Mammary epithelial cell (primary cell): ENCODE measurements at places on chromosomes 12 and 14.
A peak's percentile ranks its signal among the peaks of the same experiment; 100 is the strongest.

DNA sequence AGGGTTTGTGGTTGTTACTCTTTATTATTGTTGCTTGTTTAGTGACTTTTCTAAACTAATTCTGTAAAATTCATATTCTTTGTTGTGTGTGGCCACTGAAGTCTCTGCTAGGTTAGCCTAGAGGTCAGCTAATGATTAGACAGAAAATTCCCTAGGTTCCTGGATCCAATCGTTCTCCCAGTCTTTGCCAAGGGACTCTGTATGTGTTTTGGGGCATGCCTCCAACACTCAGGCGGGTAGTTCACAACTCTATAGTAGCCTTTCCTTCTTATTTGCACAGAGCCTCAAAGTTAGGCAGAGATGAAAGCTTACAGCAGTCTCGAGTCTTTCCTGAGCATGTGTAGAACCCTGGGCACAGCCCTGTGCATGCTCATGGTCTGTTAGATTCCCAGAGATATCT is 32.7 kb upstream of the RIN3 start:
- DNase-seq = no peak

GRCh38 chr12:124519746-124520145 is 47.7 kb downstream of the NCOR2 start:
- DNase-seq = no peak

DNA sequence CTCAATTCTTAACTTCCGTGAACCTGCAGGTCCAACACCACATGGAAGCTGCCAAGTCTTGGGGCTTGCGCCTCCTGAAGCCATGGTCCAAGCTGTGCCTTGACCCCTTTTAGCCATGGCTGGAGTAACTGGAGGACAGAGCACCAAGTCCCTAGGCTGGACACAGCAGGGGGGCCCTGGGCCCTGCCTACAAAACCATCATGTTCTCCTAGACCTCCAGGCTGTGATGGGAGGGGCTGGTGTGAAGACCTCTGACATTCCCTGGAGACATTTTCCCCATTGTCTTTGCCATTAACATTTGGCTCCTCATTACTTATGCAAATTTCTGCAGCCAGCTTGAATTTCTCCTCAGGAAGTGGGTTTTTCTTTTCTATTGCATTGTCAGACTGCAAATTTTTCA is 570.1 kb downstream of the FSCB start:
- DNase-seq = no peak

- DNase-seq = peak; percentile 46
These were observed 120.1 kb upstream of the MAX start for GRCh38 chr14:65222440-65222858.

DNA sequence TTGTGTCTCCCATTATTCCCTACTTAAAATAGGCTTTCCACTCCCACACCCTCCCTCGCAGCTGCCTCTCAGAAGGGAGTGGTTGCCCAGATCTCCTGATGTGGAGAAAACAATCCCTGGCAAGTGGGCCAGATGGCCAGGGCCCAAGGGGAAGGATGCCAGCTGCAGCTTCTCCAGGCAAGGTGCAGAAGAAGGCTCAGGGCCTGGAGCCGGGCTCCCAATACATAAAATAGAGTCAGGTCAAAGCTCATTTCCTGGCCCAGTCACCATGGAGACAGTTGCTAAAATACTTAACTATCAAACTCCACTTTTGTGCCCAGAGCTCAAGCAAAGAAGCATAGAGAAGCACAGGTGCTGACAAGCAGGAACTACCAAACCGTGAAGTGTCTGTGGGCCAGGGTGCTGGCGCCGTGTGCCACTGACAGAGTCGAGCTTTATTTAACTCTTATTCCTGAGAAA is 45.7 kb upstream of the ITPR2 start:
- DNase-seq = no peak

DNA sequence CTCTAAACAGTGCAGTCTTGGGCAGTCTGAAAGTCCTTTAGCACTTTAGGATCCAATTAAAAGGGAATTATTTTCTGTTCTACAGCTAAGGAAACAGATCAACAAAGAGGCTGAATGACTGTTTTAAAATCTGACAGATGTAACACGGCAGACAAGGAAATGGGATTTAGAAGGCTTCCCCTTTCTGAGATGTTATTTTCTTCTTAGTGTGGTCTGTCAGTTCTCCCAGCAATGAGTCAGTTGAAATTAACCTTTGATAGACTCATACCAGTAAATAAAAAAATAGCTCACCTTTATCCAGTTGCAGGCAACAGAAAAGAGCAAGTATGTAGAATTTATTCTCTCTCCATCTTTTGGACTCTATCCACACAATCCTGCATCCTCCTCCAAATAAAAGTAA is 98.1 kb downstream of the NEDD1 start:
- no peak for DNase-seq

GRCh38 chr14:33063521-33063920 is 124.8 kb downstream of the NPAS3 start:
- no peak for DNase-seq

DNA sequence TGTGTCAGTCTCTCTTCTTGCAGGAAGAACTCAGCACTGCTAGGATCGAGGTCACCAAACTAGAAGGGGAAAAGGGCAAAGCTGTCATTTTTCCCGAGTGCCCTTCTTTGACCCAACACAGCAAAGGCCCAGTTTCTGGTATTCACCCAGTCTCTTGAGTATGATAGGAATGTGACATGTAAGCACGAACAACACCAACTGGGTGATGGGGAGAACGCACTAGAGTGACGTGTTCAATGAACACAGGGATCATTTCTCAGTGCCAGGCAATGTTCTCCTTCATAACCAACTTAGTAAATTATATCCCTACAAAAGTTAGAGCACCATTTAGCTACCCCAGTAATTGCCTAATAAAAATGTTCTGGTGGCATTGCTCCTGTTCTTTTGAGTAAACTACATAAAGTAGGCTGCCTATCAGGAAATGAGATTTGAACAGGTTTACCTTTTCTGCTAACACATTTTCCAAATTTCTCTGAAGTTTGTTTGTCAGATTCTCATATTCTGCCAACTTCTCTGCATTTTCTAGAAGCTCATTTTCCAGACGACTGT is 64.5 kb downstream of the NIN start:
- no peak for DNase-seq

- no peak for DNase-seq
These were observed 12.0 kb upstream of the MDM1 start for GRCh38 chr12:68344126-68344525.

DNA sequence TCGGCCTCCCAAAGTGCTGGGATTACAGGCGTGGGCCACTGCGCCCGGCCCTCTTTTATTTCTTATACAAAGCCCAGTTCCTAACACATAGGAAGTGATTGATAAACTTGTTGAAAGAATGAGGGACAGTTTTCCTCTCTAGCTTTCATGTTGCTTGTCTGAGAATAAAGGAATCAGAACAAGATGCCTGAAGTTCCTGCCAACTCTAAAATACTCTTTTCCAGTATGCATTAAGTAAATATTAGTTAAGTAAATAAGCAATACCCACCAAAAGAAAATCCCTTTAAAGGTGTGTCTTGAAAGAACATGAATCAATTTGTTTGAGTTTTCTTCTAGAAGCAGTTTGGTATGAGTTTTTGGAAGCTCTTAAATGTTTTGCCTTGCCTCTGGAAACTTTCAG is 24.4 kb upstream of the CD27 start:
- no peak for DNase-seq

GRCh38 chr14:97359341-97359740 is 562.2 kb downstream of the VRK1 start:
- DNase-seq = no peak

DNA sequence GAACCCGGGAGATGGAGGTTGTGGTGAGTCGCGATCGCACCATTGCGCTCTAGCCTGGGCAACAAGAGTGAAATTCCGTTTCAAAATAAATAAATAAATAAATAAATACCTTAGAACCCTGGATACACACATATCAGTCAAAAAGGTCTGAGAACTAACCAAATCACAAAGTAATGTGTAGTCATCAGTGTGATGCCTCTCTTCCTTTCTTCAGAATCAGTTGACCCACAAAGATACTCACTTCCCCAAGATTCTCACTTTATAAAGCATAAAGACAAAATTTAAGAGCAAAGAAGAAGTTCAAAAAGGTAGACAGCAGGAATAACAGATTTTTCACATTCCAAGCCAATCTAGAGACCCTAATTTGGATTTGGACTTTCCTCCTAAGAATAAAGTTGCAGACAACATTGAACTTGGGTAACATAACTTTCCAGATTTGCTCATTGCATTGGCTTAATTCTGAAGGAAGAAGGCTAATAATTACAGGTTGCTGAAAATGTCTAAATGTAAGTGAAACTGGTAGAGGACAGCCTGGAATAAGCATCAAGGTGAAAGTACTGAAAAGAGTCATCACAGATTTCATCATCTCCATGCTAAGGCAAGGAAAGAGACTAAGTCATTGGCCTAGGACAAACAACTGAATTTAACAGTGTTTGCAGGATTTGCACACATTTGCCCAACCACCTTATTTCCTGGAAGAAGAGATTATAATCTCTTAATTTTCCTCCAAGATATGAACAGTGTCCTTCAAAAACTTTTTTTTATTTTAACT is 17.4 kb downstream of the TMED10 start:
- DNase-seq = no peak

- DNase-seq = no peak
These were observed 454.8 kb downstream of the FUT8 start for GRCh38 chr14:65867333-65867732.

- no peak for DNase-seq
These were observed 258.6 kb upstream of the TMEM132C start for GRCh38 chr12:128008341-128008740.

DNA sequence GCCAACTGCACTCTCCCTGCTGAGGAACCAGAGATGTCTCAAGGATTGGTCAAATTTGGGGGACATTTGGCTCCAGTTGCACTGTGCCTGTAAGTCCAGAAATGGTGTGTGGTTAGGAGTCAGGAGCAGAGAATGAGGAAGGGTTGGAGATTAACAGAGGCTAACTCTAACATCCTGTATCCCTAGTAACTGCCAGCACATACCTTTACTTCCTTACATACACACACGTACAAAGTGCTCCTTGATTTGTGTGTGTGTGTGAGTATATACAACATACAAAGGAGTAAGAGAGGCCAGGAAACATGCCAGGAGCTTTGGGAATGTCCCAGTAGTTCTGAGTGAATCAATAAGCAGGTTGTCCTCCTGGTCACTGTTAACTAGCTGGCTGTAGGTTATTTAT is 39.8 kb upstream of the NRXN3 start:
- DNase-seq = no peak

DNA sequence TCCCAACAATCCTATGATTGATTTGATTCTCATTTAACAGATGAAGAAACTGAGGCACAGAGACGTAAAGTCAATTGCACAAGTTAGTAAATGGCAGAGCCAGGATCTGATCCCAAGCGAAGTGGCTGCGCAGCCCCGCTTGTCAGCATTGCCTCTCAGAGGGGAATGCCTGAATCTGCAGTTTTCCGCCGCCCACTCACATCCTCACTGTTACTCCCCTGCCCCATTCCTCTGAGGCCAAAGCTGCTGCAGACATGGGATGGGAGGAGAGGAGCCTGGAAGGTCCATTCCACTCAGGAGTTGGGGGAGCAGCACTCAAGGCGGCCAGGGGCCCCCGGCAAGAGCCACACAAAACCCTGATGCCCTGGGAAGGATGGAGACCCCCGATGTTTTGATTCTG is 1.0 kb downstream of the NRIP2 start:
- no peak for DNase-seq

DNA sequence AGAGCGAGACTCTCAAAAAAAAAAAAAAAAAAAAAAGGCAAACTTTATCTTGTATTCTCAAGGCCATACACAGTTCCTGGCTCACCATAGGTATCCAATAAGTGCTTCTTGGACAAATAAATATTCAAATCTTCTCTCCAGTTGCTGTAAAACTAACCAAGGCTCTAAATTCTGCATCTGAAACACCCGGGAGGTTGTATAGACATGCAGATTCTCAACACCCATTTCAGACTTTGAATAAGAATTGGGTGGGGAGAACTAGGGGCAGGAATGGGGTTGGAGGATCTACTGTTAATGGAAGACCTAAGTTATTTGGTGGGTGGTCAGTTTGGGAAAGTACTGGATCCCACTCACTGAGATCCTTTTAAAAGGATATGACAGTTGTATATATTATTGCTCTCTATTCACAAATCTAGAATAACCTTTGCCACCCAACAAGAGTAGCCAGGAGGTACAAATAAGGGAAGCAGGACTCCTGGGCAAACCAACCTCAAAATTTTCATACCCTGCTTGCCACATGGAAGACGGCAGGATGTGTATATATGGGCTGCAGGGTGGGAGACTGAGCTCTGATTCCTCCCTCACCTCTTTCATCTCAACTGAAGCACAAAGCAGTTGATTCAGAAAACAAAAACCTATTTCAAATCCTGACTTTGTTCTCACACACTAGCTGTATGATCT is 879 bp downstream of the GDF3 start:
- no peak for DNase-seq

DNA sequence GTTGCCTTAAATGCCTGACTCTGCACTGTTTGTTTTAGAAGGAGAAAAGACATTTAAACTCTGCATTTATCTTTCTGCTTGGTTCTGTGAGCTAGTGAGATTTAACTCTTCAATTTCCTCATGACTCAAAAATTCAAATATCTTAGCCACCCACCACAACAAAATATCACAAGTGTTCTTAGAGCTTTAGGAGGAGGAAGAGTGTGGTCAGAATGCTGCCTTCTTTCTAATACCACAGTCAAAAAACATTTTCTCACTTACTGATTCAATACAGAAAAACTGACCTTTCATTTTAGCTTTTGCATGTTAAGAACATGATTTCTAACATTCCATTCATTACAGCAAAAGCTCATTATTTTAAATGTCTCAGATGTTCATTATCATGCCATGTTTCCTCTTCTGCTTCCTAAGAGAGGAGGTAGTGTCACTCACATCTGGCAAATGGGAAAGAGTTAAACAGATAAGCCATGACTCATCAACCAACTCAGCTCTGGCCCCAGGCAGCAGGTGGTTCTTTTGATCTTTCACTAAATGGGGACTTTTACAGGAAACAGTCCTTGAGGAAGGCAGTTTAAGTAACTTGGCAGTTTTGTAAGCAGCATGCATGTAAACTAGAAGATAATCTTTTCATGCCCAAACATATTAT is 56.4 kb upstream of the RNU6-8 start:
- DNase-seq = peak; percentile 82

DNA sequence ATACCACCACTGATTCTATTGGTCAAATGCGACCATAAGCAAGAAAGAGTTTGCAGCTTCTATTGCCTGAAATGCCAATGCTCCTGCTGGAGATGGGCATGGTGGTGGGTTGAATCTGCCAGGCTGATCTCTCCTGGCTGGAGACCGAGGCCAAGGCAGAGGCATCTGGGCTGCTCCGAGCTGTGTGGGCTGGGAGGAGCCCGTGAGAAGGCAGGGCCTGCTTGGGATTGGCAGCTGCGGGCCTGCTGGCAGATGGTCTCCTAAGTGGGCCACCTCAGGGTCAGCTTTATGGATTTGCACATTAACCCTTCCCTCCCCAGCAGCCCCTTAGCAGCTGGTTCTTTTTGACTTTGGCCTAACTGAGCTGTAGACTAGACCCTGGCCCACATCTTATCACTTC is 25.4 kb downstream of the SRRM4 start:
- DNase-seq = no peak

- no peak for DNase-seq
These were observed at the start of gene MYH7 for GRCh38 chr14:23435543-23436326. MYH7 (minus strand) TSS chr14:23435660; CDS start chr14:23433732, 1,928 bp downstream.

- DNase-seq = no peak
These were observed 15.7 kb downstream of the SNRPF start for GRCh38 chr12:95874452-95874851.

- no peak for DNase-seq
These were observed 40.6 kb upstream of the GLIPR1 start for GRCh38 chr12:75439930-75440329.

GRCh38 chr12:50032854-50033581 is 7.7 kb upstream of the RACGAP1 start:
- no peak for DNase-seq
